ENCODE measurements at places on chromosomes 13 and 19.
A peak's percentile ranks its signal among the peaks of the same experiment; 100 is the strongest.

DNA sequence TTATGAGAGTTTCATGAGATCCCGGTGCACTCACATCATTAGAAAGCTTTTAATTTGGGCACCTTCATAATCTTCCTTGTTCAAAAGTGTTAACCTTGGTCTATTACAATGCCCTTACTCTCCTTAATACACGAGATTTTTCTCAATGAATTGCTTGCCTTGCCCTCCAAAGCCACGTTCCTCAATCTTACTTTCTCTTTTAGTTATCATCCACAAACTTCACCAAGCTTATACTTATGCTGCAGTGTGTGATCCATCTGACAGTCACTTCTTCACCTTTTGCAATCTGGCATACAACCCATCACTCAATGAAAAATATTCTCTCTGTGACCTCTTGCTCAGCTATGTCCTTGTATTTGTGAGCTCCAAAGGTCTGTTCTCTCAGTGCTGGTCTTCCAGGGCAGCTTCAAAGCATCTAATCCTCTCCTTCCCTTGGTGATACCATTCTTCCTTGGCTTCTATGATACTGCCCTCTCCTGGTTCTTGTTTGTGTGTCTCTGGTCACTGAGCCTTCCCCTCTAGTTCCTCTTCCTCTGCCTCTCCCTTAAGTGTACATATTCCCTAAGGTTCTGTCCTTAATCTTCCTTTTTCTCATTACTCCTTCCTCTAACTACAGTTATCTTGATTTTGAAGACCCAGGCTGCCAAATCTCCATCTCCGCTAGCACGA is 202.2 kb upstream of the STARD13 start:
- peak; percentile 2 for DNase-seq

GRCh38 chr19:41518141-41518540 is 57.8 kb upstream of the CEACAM21 start:
- DNase-seq, result no peak

DNA sequence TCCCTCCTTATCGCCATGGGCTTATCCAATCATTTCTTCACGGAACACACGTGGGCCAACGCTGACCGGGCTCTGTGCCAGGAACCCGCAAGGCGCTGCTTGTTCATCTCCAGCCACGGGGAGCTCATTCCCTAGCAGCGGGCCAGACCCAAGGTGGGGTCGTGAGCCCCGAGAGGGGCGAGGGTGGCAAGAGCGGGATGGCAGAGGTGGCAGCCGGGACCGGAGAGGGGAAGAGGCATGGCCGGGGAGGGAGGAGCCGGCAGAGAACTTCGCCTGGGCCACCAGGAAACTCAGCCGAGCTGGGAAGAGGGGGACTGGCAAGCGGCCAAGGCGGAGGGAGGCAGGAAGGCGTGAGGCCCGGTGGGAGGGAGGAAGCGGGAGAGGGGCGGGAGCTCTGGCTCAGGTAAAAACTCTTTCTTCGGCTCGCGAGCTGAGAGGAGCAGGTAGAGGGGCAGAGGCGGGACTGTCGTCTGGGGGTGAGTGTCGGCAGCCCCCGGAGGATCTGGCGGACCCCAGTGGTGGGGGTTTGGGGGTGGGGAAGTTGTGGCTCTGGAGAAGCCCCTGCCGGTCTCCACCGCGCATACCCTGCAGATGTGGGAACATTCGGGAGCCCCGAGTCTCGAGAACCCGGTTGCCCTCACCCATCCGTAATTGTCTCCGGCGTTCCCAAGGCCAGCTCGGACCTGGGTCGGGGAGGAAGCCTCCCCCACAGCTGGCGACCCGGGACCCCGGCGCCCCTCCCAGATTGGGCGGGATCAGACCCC is at the start of gene B3GNT3:
B3GNT3 (plus strand) TSS at position 408 of the 764 bp plus-strand sequence. CDS start 12,670 bp downstream, outside the sequence.
- peak; percentile 77 for DNase-seq

DNA sequence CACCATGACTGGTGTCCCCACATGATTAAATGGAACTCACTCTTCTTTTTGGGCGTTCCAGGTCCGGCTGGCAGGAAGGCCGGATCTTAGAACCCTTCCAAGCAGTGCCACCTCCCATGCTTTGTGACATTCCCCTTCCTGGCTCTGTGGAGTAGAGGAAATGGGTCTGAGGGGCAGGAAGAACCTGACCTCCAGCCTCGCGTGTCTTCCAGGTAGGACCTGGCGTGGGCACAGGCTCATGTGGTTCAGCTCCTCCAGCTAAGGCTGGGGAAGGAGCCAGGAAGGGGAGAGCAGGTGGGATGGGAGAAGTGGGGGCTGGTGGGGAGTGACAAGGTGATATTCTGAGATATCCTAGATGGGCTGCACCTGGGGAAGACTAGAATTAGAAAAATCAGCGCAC is 2.1 kb downstream of the TMEM255B start:
- DNase-seq, result no peak

DNA sequence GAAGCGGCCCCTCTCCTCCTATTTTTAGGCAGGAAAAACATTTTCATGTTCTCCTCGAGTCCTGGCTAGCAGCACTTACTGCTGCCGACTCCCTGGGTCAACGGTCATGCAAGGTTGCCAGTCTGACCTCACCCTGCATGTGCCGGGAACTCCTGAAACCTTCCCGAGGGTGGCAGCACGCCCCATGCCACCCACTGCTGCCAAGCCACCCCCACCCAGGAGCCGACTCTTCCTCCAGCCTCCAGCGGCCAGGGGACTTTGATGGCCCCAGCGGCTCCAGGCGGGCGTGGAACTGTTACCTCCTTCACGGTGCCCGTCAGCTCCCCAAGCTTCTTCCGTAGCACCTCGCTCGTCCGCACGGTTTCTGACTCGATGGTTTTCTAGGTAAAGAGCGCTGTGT is 8.7 kb downstream of the TIMM44 start:
- no peak for DNase-seq

DNA sequence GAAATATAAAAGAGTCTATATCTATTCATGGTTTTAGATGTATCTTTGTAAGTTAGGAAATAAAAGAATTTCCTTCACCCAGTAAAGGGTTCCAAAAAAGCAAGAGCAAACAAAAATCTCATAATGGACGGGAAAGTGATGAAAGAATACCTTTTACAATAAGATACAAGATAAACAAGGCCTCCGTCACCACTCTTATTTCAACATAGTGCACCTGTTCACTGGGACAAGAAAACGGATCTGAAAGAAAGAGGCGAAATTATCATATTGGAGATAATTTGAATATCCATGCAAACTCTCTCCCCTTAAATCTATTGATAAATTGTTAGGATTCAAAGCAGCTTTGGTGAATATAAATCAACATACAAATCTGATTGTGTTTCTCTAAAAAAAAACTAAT is 877 bp upstream of the NLRP11 start:
- DNase-seq, result no peak

DNA sequence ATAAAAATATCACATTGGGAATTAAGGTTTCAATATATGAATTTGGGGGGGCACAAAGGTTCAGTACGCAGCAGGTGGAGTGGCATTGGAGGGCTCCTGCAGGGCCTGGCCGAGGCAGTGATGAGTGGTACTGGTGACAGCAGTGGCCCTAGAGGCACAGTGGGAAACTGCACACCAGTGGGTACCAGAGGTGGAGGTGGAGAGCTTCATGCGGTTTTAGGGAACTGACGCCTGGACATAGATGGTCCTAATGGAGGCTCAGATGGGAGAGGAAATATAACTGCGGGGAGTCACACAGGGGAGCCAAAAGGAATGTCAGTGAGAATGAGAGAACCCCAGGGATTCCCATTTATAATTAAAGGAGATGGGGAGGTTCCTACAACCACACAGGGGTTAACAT is 156.2 kb downstream of the COG6 start:
- peak; percentile 4 for DNase-seq

GRCh38 chr13:24381541-24382265 is 72.3 kb downstream of the C1QTNF9 start:
- no peak for DNase-seq

DNA sequence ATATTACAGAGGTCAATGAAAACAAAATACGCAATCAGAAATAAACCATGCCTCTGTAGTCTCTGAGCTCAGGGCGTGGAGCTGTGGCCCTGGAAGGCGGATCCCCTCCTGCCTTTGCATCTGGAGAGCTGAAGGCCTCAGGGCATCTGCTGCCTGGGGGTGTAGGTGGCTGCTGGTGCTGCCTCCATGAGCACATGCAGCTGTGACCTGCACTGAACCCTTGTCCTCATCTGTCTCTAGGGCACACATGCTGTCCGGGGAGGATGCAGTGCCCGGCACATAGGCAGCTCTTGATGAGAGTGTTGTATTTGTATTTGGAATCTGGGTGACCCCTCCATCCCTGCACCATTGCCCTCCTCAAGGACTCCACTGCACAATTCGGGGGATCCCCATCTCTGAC is 185.7 kb downstream of the TEX29 start:
- no peak for DNase-seq

GRCh38 chr19:7907122-7907521 is 3.4 kb downstream of the MAP2K7 start:
- DNase-seq, result no peak

DNA sequence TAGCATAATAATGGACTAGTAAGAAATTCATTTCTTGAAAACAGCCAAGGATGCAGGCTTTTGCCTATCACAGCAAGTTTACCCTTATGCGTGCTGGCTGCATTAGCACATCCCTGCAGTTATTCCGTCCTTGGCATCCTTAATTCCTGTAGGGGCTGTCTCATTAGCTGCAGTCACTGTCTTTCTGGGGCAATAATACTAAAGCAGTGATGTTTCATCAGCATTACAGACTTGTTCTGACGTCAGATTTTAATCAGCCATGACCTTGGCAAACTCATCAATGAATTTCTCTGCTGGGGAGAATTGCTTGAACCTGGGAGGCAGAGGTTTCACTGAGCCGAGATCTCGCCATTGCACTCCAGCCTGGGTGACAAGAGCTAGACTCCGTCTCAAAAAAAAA is 103.7 kb downstream of the RXFP2 start:
- DNase-seq, result no peak

- peak; percentile 5 for DNase-seq
Measured at GRCh38 chr19:44813841-44814470, 5.1 kb downstream of the BCAM start.

- no peak for DNase-seq
Measured at GRCh38 chr13:73136776-73137175, 78.0 kb downstream of the KLF5 start.

- no peak for DNase-seq
Measured at GRCh38 chr13:77184455-77184854, 142.4 kb downstream of the MYCBP2 start.

- no peak for DNase-seq
Measured at GRCh38 chr13:75790198-75790970, 154.3 kb downstream of the LMO7 start.

DNA sequence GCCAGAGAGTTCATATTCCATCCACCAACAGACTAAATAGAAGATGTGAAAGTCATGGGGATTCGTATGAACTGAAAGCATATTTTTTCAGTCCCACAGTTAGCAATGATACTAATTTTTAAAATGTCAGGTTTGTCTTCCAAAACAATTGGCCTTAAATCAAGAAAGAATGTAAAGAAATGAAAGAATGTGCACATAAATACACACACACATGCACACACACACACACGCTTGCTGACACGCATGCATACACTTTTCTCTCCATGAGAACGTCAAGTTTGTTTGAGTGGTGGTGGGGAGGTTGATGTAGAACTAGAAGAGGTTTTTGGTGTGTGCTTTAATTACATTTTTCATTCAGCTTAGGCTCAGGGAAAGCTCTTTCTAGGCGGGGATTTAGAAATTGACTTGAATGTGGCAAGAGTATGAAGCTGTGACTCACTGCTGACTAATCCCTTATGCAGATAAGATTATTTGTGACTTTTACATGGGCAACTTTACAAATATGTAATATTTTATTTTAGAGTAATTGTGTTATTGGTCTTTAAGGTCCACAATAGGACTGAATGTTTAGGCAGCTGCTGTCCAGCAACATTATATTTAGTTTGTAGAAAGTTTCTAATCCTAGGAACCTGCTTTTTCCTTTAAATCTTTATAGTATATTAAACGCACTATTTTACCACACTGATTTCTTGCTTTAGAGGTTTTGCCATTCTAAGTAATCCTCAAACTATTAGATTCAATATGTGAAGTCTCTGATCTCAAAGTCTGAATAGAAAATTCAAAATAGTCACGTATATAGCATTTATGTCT is 18.8 kb downstream of the FLT1 start:
- DNase-seq, result peak; percentile 52

DNA sequence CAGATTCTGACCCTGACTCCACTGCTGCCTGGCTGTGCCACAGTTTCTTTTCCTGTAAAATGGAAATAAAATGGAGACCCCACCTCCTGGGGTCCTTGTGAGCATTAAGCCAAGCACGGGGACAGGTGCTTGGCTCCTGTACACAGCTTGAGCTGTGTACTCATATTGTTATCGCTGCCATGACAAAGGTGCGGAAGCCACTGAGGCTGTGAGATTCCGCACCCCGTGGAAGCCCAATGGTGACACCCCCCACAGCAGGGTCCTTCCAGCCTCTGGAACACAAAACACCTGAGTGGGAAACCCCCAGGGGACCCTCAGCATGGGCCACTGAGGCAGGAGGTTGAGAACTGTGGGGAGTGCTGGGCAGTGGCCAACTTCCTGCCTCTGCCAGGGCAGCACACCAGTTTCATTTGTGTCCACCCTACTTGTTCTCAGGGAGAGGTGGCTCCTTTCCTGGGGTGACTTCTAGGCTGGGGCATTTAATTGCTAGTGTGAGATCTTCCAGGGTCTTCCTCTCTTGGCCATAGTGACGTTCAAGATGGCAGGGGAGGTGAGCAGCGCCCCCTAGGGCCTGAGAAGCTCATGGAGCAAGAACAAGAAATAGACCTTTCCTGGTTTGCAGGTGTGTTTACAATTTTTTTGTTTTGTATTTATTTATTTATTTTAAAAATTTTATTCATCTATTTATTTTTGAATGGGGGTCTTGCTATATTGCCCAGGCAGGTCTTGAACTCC is 5.4 kb upstream of the JSRP1 start:
- DNase-seq, result no peak

DNA sequence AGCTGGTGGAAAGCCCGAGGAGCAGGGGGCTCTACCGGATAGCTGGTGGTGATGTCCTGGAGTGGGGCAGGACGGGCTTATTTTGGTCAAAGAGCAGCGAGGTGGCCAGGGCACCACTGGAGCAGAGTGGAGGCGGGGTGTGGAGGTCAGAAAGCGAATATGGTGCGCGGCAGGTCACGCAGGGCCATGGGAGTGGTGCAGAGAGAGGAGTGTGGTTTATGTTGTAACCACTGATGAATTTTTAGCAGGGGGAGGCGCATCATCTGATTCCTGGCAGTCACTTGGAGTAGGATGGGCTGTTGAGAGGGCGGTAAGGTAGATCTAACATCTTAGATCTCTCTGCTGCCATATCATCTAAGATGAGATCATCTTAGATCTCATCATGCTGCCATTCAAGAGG is 1.4 kb upstream of the ZNF414 start:
- DNase-seq, result no peak

- no peak for DNase-seq
Measured at GRCh38 chr19:50722201-50723013, 757 bp upstream of the CLEC11A start.

DNA sequence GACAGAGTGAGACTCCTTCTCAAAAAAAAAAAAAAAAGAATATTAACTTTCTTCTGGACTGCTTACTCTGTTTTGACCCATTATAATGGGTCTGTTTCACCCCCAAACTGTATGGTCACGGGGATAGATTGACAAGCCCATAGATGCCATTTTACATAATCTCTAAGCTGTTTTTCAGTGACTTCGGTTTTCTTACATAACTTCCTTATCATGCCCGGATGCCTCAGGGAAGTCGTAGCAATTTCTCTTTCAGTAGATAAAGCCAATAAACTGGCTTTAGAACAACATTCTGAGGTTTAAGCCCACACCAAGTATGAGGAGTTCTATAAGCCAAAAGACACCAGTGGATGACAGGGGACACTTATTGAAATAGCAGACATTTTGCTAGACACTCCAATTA is 5.9 kb upstream of the ZNF254 start:
- DNase-seq, result no peak

- no peak for DNase-seq
Measured at GRCh38 chr13:27834095-27834494, 41.8 kb downstream of the GSX1 start.

GRCh38 chr13:73954808-73955207 is 179.4 kb downstream of the KLF12 start:
- no peak for DNase-seq
